Heart left ventricle (tissue), 16 donors: ENCODE measurements at places on chromosomes 4 and X.

DNA sequence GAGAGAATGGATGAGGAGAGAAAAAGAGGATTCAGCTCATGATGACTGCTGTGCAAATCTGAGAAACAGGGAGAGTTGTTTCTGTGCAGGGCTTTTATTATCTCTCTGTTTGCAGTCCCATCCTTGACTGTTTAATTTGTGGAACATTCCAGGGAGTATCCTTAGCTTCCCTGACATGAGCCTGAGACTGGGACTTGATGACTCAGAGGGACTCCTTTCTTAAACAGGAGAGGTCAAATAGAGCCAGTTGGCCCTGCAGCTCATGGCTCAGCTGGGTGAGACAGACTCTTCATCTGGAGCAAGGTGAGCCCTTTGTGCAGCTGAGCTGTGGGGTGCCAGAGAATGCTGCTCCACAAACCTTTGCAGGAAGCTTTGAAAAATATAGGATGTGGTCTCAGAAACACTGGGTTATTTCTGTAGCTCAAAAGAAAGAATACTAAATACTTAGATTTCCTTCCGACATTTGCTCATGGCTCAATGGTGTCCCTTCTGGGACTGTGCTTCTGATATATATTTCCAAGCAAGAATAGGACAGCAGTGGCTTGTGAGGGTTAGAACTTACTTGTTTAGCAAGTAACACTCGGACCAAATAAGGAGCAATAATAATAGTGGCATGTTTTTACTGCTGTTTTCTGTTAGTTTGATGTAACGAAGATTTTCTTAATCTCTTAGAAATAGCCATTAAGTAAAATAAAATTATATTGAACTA is 14.5 kb downstream of the ARHGAP24 start:
- DNase-seq, result peak; percentile 35

- DNase-seq, result no peak
Measured at GRCh38 chr4:112523008-112523721, 7.2 kb upstream of the NEUROG2 start.

DNA sequence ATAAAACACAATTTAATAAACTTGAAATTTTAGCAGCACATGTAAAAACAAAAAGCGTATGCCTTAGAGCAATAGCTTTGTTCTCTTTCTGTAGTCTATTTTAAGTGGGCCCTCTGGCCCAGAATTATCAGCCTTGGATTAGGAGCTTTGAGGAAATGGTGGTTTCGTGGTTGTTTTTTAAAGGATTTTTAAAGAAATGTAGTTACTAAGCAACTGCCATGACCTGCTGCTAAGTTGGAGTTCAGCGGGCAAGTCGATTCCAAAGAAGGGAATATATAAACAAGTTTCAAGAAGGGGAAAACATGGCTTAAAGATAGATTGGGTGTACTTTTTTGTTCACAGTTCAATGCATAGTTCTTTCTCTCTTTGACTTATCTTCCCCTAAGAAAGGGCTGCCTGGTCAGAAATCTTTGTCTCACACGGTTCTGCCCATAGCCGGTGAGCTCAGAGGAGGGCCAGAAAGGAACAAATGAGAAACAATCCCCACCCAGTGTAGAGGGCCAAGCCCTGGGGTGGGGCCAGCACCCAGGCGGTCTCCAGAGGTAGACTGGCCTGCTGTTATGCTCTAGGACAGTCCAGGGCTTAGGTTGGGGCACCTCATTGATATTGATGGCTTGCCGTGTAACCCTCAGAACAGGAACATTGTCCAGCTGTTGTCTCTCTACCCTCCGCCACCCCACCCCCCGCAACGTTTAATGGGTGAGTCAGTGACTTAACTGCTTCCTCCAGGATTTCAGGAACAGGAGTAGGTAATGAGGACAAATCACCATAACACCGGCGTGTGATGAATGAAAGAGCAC is 32.5 kb downstream of the DLG3 start:
- no peak for DNase-seq

GRCh38 chr4:35106091-35106734 is 1138.1 kb downstream of the ARAP2 start:
- no peak for DNase-seq

DNA sequence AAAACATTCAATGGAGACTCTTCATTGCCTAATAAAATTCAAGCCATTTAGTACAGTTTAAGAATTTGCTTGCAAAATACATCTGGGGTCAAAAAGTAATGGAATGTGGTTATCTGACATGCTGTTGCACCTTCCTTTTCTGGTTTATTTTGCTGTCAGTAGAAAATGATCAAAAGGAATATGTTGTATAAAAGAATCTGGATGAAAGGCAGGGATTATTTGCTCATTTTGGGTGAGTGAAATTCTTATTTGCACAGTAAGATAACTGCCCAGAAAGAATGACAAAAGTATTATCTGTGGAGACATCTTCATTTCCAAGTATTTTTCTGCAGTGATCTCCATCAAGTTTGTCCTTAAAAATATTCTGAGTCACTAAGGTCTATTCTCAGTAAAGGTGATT is 30.4 kb downstream of the BOD1L1 start:
- no peak for DNase-seq

GRCh38 chr4:129364747-129365452 is 268.9 kb downstream of the C4orf33 start:
- no peak for DNase-seq

DNA sequence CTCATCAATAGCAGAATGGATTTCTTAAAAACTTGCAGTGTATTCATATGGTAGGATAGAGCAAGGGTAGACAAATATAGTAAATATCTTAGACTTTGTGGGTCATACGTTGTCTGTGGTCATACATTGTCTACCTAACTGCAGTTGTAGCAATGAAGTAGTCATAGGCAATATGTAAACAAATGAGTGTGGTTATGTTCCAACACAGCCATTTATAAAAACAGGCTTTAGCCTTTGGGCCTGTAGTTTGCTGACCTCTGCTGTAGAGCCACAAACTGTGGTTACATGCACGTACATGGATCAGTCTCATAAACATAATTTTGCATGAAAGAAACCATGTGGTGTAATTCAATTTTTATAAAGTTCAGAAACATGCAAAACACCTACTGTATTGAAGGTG is 98.9 kb downstream of the LARP1B start:
- DNase-seq, result no peak

GRCh38 chrX:52585892-52586291 is 68.8 kb downstream of the SSX7 start:
- no peak for DNase-seq

- DNase-seq, result no peak
Measured at GRCh38 chrX:104351173-104351769, 96.5 kb upstream of the ESX1 start.

- DNase-seq, result no peak
Measured at GRCh38 chr4:162645381-162645780, 481.6 kb upstream of the FSTL5 start.

GRCh38 chrX:107579956-107580355 is 48.4 kb upstream of the PRPS1 start:
- DNase-seq, result no peak

DNA sequence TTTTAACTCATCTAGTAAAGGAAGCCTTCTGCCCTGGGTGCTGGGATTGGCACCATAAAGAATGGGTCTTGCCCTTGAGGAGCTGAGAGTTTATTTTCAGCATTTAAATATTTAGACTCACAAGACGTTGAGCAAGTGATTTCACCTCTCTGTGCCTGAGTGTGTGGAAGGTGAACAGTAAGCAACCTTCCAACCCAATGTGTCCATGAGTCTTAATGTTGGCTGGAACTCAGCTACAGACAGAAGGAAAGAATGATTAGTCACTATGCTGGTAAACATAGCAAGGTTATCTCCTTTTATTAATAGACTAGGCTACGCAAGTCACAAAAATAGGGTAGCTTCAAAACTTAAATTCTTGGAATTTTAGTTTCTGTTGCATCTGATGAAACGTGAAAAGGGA is 277.4 kb upstream of the GATB start:
- DNase-seq, result no peak

- DNase-seq, result no peak
Measured at GRCh38 chr4:147334478-147334877, 146.4 kb upstream of the EDNRA start.

GRCh38 chrX:143336261-143336660 is 181.0 kb downstream of the SPANXN3 start:
- no peak for DNase-seq

- no peak for DNase-seq
Measured at GRCh38 chr4:87498446-87498900, 30.7 kb downstream of the SPARCL1 start.

- DNase-seq, result no peak
Measured at GRCh38 chr4:110364911-110365520, 110.9 kb upstream of the ENPEP start.

GRCh38 chr4:8323947-8324555 is 54.5 kb downstream of the HTRA3 start:
- DNase-seq, result no peak

DNA sequence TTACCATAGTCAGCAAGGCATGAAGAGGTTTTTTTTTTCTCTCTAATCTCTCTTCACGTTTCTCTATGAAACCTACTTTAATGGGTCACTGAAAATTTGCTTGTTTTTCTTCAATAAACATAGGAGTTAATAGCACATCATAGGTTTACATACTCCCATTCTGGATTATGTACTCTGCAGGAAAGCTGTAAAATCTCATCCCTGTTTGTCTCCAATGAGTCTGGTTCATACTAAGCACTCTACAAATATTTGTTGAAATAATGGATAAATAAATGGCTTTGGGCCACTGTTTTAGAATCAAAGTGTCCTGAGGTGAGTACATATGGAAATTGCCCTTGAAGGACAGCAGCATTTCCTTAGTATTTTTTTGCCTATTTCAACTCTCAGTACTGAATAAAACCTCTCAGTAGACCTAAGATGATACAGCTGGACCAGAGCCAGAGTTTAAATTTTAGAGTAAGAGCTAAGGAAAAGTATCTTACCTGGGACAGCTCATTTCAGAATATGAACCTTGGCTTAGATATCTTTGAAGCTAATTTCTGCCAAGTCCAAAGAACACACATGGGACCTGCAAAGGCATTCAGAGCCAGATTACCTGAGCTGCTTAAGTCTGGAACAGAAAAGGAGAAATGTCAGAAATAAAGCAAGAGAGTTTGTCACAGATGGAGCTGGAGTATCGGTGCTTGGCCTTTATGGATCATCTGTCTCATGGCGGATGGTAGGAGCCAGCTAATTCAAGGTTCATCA is 34.4 kb downstream of the PF4 start:
- no peak for DNase-seq

GRCh38 chr4:165288226-165288625 is 39.2 kb upstream of the MSMO1 start:
- DNase-seq, result no peak

- DNase-seq, result no peak
Measured at GRCh38 chr4:85058551-85058950, 92.1 kb upstream of the WDFY3 start.

GRCh38 chrX:15497865-15498264 is 2.7 kb upstream of the BMX start:
- DNase-seq, result peak; percentile 33

DNA sequence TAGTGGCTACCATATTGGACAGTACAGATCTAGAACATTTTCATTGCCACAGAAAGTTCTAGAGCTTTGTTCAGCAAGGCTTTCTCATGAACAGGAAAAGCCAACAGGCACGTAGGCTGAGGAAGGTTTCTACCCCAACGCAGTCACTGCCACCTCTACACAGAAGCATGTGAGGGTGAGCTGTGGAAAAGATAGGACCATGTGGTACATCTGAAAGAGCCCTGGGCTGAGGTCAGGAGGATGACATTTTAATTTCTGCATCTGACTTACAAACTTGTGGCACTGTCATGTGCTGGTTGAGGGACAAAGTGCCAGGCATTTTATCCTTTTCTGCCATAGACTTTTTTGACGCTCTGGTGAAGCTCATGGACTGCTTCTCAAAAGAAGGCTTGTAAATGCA is 454.2 kb downstream of the BCOR start:
- DNase-seq, result no peak

DNA sequence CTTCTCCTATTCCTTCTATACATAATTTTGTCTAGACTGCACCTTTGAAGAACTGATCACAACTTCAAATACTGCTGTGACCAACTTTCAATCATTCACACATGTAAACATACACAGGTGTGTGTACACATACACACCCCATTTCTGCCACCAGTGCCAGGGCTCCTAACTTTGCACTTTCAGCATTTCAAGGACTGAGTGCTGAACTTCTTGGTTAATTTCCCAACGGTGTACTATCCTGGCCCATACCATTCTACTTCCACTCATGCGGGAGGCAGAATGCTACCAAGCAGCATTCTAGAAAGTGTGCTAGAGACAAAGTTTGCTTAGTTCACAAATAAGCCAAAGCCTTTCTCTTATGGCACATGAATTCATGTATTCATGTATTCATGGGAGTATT is 51.2 kb downstream of the RPGR start:
- DNase-seq, result no peak

DNA sequence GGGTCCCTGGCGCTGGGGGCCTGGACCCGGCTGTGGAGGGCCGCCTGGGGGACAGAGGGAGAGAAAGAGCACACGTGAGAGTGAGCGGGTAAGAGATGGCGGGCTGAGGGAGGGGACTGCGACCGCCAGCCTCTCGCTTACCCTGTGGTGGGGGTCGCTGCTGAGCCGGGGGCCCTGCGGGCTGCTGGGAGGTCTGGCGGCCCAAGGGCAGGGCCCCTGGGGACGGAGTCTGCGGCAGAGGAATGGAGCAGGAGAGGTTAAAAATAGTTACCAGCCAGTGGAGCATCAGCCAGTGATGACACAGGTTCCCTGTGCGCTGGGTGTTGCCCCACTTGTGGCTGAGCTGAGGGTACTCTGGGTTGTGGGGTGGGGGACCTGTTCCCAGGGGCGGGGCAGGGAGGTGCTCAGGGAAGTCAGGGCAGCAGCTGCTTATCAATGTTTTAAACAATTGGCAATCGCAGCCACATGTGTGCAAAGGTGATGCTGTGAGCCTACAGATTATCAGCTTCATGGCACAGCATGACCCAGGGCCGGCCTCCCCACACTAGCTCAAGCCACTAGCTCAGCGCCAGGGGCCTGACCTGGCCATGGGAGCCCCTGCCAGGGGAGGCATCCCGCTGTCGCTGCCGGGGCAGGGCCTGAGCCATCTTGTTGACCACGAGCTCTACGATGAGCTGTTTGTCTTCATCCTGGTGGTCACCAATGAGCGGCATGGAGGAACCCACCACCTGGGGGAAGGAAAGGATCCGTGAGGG is 7.5 kb upstream of the TIMP1 start:
- DNase-seq, result no peak

DNA sequence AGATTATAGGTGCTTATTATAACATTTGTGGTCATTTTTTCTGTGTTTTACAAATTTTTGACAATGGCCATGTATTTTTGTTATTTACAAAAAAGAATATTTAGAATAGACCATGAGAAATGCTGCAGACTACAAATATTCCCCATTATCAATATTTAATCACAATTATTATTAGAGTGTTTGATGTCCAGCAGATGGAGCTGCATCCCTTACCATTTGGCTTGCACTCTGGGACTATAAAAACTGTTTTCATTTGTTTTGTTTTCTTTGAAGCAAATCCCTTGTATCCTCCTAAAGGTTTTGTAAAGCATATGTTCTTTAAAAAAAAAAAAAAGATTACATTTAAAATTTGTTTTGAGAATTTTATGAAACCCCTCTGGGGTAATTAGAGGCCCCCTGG is 85.6 kb upstream of the CXorf66 start:
- no peak for DNase-seq

GRCh38 chrX:9310616-9311015 is 154.2 kb upstream of the TBL1X start:
- DNase-seq, result no peak

- no peak for DNase-seq
Measured at GRCh38 chrX:106150701-106151100, 17.4 kb upstream of the PWWP3B start.
